Bone marrow (tissue), 2 donors: ENCODE measurements at places on chromosomes 1 and 21.

DNA sequence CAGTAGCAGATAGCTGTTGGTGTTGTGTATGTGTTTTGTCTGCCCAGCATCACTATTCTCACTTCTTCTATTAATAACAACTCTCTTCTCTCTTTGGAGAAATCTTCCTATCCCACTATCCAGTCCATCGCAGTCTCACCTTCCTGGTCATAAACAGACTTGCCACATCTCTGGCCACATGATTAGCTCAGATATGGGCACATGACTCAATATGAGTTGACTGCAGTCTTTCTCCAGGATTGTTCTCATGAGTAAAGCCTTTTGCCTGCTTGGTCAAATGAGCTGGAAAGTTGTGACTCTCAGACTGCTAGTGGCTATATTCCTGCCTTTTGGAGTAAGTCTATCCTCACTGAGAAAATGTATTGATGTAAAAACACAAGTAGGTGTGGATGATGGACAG, 32.9 kb upstream of the TADA1 start:
- DNase-seq: no peak

DNA sequence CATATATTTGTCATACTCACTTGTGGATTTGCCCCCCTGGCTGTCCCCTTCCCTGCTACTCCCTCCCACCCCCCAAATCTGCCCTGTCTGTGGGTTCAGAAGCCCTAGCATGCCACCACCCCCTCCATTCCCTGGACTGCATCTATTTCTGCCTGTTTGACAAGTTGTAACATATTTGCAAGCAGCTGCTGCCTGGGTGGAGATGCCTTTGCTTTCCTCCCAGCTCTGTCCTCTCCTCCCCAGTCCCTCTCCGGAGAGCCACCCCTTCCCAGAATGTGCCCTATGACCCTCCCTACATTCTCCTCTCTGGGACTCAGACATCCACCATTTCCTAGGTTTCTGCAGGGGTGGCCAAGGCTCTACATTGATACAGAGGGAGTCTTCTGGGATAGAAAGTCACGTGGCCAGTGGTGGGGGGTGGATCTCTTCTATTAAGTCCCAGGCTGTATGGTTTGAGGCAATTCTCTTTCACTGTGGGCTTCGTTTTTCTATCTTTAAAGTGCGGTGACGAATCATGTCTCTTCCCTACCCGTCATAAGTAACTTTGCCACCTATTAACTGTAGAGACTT, 6.0 kb upstream of the MYOG start:
- no peak for DNase-seq

GRCh38 chr1:207868774-207869721, 41.9 kb downstream of the CD34 start:
- peak; percentile 58 for DNase-seq

DNA sequence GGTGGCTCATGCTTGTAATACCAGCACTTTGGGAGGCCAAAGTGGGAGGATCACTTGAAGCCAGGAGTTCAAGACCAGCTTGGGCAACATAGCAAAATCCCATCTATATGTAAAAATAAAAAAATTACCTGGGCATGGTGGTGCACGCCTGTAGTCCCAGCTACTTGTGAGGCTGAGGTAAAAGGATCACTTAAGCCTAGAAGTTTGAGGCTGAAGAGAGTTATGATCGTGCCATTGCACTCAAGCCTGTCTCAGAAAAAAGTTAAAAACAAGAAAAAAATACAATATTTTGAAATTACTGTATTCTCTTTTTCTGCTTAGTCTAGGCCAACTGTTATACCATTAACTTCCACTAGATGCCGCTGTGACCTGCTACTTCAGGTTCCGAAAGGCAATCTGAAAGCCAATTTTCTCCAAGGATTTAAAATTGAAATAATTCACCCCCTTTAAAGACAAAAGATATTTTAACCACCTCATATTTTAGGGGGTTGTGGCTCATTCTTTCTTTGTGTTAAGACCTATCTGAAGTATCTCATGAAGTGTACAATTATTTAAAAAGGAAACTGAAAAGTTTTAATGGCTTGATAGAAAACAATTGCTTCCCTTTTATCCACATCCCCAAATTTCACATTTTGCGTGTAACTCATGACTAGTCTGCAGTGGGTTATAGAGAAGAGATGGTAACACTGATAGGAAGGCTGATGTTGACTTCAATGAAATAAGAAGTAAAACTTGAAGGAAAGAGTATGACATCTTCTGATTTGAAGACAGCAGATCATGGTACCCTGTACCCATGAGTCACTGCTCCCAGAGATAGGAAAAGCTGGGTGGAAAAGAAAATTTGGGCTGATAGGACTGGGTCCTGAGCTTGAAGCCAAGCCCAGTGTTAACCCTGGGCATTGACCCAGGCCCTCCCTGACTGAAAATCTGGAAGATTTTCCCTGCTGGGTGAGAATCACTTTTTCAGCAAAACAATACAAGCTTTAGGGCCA, 24.4 kb upstream of the CLDN14 start:
- DNase-seq: no peak

DNA sequence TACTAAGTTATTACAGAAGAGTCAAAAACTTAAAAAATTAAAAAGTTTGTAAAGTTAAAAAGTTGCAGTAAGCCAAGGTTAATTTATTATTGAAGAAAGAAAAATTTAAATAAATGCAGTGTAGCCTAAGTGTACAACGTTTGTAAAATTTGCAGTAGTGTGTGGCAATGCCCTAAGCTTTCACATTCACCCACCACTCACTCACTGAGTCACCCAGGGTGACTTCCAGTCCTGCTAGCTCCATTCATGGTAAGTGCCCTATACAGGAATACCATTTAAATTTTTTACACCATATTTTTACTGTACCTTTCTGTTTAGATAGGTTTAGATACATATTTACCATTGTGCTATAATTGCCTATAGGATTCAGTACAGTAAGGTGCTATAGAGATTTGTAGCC, 88.6 kb downstream of the CTH start:
- DNase-seq: no peak

DNA sequence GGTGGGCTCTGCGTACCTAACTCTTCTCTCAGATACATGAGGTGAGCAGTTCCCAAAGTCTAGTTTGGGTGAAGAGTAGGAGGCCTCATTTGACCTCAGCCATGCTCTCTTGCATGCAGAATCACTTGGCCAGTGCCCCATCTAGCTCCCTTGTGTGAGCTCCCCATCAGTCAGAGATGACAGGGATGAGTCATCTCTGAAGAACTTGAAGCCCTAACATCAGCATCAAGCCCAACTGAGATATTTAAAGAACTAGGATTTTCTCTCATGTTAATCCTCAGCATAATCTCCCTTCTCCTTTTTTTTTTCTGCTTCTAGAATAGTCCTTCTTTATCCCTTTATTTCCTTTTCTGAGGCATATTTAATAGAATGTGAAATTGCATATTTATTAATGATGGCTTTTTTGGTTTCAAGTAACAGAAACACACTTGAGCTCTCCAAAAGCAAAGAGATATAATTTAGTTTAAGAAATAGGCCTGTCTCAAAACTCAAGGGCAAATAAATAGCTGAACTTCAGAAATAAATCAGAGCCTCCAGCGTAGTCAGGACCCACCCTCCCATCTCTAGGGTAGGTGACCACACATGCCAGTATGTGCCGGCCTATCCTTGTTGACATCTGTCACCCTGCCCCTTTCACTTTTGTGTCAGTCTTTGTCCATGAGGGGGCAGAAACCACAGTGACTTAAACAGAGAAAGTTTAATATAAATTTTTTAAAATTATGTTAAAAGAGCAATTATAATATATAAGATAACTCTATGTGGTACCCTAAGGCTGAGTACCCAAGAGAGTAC, 112.3 kb downstream of the TSEN15 start:
- DNase-seq: peak; percentile 31

GRCh38 chr1:240528591-240528990, 83.4 kb downstream of the GREM2 start:
- no peak for DNase-seq

DNA sequence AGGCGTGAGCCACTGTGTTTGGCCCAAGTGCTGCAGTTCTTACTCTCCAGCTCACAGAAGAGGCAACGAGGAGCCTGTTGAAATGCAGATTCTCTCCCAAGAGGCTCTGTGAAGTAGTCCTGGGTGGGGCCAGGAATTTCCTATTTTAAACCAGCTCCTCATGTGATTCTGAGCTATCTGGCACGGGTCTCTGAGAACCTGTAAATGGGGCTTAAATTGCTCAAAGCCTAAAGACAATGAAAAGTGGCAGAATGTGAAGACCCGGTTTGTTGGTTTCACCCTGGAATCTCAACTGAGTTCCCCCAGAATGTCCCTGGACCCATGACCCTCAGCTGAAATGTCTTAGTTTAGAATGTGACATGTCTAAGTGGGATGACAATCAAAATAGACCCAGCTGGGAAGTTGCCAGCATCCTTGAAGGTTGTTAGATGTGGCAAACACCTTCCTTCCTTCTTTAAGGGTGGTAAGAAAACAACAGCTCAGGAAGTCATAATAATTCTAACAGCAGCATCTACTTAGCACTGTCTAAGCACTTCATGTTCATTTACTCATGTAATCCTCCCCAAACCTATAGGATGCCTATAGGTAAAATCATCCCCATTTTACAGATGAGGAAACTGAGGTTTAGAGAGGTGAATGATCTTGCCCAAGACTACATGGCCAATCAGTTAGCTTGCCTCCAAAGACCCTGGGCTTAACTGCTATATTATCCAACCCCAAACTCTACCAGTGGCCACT, 20.9 kb upstream of the ATP5PO start:
- DNase-seq: peak; percentile 40

GRCh38 chr1:235402457-235403200, 35.4 kb downstream of the TBCE start:
- no peak for DNase-seq

GRCh38 chr1:78678324-78678723, 28.7 kb downstream of the IFI44 start:
- DNase-seq: peak; percentile 19

GRCh38 chr1:167904652-167905130, 9.2 kb downstream of the ADCY10 start:
- DNase-seq: no peak

DNA sequence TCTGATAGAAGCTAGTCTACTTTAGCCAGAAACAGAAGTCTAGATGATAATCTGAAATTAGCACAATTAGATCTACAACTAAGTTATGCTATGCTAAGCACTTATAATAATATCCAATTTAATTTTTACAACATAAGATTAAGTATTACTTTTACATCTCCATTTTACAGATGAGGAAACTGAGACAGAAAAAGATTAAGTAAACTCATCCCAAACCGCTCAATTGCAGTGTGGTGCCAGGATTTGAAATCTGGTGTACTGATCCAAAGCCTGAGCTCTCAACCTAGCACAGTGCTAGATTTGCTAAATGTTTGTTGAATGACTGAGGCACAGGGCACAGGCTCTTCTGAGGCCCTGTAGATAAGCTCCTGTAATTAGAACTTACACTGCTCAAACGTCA, 13.8 kb downstream of the KNCN start:
- DNase-seq: no peak

GRCh38 chr1:115838431-115839028, 2.4 kb downstream of the NHLH2 start:
- no peak for DNase-seq

DNA sequence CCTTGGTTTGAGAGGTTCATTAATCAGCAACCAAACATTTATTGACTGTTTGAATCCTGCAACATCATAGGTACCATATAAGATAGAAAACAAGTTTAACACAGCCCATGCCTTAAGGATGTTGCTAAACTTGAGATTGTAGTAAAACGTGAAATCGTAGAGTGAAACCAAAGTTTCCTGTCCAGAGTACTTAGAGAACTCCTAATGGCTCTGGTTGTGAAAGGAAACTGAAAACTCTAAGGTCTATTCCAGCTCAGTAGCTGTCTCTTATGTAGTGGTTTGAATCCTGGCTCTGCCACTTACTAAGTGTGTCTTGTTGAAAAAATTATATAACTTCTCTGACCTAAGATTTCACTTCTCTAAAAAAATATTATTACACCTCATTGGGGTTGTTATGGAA, 310.9 kb downstream of the NTNG1 start:
- DNase-seq: no peak

DNA sequence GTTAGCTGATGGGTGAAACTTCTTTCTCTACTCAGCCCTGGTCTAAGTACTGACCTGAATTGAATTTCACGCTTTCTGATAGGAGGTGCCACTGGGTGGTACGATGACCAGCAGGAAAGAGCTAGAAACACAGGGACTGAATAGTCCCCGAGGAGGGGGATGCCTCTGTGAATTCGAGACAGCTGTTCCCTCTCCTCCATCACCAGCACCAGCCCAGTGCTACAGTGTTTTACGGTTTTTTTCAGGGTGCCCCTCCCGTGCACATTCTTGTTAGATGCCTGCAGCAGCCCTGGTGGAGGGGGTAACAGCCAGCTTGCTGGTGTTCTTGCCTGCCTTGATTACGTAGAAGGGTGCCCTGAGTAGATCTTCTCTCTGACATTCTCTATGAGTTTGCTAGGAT, 7.1 kb downstream of the HUNK start:
- no peak for DNase-seq
